ENCODE measurements at places on chromosomes 6 and 20.

DNA sequence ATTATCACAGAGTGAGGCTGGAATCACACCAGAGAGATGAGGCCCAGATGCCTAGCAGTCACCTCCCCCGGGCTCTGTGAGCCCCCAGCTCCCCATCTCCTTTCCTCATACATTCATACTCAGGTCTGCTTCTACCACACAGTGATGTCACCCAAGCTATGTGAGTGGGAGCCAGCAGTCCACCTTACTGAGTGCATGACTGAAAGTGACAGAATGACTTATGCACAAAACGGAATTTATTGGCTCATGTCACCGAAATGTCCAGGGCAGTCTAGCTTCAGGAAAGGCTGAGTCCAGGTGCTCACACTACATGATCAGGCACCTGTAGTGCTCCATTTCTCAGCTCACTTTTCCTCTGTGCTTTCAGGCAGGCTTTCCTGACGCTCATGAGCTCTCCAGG lies 36.7 kb upstream of the CCN6 start:
- no peak for DNase-seq
- no peak overlapping the region for H3K27ac ChIP-seq
- H3K27me3 ChIP-seq, result no peaks in the 10 kb centered on the region
- H3K4me1 ChIP-seq, result peaks cover 9% of the 10 kb centered on the region
- H3K4me3 ChIP-seq, result no peak overlapping the region

DNA sequence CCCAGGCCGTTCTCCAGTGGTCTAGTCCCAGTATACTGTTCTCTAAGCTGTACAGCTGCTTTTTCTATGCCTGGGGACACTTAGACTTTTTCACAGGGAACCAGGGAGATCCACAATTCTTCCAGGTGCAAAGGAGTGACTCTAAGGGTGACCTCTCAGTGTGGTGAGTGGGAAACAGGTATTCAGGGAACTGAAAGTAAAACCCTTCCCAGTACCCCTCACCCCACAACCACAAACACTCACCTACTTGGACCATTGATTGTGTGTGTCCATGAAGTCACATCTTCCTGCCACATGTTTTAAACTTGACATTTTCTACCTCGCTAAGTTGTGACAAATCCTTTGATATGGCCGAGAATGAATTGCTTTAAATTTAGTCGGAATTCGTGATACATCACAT lies 183.6 kb downstream of the CLIC5 start:
- H3K27me3 ChIP-seq, result no peaks in the 10 kb centered on the region
- no peaks in the 10 kb centered on the region for H3K36me3 ChIP-seq
- no peak overlapping the region for H3K4me3 ChIP-seq
- H3K27ac ChIP-seq, result no peak overlapping the region
- no peaks in the 10 kb centered on the region for H3K4me1 ChIP-seq

DNA sequence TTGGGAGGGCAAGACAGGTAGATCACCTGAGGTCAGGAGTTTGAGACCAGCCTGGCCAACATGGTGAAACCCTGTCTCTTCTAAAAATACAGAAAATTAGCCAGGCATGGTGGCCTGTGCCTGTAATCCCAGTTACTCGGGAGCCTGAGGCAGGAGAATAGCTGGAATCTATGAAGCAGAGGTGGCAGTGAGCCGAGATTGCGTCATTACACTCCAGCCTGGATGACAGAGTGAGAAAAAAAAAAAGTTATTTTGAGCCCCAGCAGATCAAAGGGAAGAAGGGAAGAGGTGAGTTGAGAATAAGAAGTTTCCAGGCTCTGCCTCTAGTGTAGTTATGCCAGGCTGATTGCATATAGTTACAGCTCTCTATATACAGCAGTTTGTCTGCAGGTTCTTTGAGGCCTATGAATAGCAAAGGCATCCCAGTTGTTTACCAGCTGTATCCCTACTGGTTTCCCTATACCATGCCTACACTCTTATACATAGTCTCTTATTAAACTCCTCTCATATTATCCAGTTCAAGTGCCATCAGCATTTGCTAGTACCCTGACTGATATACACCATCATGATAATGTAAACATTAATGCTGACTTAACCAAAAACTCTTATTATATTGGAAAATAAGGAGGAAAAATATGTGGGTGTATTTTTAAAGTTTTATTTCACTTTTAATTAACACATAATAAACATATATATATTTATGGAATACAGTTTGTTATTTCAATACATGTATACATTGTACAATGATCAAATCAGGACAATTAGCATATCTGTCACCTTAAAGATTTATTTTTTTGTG lies 823.6 kb upstream of the ADGRB3 start:
- H3K4me1 ChIP-seq, result no peaks in the 10 kb centered on the region
- no peaks in the 10 kb centered on the region for H3K27me3 ChIP-seq
- H3K36me3 ChIP-seq, result no peaks in the 10 kb centered on the region
- DNase-seq, result no peak

DNA sequence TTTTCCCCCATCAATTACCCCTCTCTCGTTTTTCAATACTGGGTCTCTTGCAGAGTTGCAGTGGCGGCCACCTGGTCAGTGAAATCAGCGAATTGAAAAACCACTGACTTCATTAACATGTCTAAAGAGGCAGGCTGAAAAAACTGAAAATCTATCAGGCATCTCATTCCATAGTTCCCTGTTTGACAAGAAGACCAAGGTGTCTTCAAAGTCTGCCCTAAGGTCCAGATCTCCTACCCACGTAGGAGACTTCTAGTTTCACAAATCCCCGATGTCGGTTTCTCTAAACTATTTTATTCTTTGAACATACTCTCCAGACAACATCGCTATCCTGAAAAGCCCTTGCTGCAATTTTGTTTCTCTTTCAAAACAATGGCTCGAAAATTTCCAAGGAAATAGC lies 796 bp upstream of the TUBB start:
- H3K4me3 ChIP-seq, result peak overlapping the region; percentile 81
- peak overlapping the region; percentile 96 for H3K27ac ChIP-seq
- peaks cover 29% of the 10 kb centered on the region for H3K36me3 ChIP-seq
- no peaks in the 10 kb centered on the region for H3K27me3 ChIP-seq
- peaks cover 46% of the 10 kb centered on the region for H3K4me1 ChIP-seq

DNA sequence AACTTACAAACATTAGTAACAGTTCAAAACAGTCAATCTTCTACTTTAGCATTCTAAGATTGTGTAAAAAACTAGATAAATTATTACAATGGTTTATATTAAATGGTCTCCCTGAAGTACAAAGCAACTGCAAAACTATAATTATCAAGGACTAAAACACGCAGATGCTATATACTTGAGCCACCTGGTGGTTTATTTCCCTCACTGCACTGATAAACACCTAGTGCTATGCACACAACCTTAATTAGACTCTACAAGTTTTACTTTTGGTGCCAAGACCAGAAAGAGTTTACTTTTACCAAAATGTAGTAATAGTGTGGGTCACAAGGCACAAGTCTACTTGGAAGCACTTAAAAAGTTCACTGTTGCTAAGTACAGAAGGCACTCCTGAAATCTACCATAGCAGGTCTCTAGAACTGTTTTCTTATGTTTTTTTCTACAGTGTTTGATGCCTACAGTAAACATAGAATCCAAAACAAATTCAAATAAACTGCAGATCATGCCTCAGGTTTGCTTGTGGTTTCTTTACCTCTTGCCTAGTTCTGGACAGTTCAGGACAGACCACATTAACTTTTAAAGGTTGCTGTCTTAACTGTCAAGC lies 49.2 kb downstream of the GMDS start:
- H3K4me3 ChIP-seq, result no peak overlapping the region
- DNase-seq, result no peak
- H3K36me3 ChIP-seq, result peaks cover 1% of the 10 kb centered on the region
- H3K4me1 ChIP-seq, result no peaks in the 10 kb centered on the region
- no peak overlapping the region for H3K27ac ChIP-seq
- peaks cover 3% of the 10 kb centered on the region for H3K27me3 ChIP-seq

- H3K27ac ChIP-seq, result no peak overlapping the region
- DNase-seq, result no peak
- H3K27me3 ChIP-seq, result no peaks in the 10 kb centered on the region
- peaks cover 37% of the 10 kb centered on the region for H3K36me3 ChIP-seq
- no peak overlapping the region for H3K4me3 ChIP-seq
- H3K4me1 ChIP-seq, result no peaks in the 10 kb centered on the region
Observed at GRCh38 chr6:169669889-169670288, 31.9 kb downstream of the WDR27 start.

DNA sequence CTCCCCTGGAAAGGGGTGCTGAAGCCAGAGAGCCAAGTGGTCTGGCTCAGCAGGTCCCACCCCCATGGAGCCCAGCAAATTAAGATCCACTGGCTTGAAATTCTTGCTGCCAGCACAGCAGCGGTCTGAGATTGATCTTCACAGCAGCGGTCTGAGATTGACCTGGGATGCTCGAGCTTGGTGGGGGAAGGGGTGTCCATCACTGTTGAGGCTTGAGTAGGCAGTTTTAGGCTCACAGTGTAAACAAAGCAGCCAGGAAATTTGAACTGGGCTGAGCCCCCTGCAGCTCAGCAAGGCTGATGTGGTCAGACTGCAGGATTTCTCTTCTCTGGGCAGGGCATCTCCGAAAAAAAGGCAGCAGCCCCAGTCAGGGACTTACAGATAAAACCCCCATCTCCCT lies 41.3 kb upstream of the B3GAT2 start:
- no peaks in the 10 kb centered on the region for H3K27me3 ChIP-seq
- no peaks in the 10 kb centered on the region for H3K36me3 ChIP-seq
- H3K27ac ChIP-seq, result no peak overlapping the region
- no peaks in the 10 kb centered on the region for H3K4me1 ChIP-seq
- no peak overlapping the region for H3K4me3 ChIP-seq

DNA sequence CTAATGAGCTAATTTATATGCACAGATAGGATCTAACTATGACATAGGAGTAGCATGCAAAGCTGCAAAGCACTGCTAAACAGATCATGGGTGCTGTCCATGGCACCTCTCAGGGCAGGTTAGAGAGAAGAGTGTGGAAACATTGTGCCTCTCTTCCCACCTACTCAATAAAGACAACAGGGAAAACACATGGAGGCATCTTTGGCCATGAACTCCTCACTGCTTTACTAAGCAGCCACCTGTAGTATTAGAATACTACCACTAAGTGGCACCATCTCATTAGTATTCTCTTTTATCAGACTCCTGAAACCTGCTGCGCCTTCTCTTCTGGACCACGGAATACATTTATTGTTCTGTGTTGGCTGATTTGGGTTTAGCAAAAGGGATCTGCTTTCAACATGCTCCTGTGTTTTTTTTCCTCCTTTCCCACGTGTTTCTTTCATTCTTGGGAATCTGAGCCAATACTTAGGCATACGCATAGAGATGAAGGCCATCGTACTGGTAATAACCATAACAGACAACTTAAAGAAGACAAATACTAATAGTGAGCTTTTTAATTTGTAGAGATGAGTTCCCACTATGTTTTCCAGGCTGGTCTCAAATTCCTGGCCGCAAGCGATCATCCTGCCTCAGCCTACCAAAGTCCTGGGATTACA lies 9.4 kb upstream of the HDDC2 start:
- H3K36me3 ChIP-seq, result no peaks in the 10 kb centered on the region
- no peaks in the 10 kb centered on the region for H3K27me3 ChIP-seq
- H3K27ac ChIP-seq, result no peak overlapping the region
- peak; percentile 66 for DNase-seq
- H3K4me1 ChIP-seq, result no peaks in the 10 kb centered on the region

DNA sequence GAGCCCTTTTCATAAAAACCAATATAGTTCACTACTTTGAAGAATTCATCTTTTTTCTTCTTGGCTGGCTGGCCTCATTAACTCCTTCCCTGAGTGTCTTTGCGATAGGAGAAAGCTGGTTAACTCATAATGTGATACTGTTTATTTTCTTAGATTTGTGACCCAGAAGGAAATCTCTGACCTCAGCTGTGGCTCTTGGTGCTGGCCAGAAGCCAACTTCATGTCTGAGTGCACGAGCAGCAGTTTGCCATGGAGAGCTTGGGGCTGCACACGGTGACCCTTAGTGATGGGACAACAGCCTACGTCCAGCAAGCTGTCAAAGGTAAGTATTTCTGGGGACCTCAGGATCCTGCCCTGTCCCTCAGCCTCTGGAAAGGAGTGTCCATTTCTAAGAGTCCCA lies 16.7 kb upstream of the DEF6 start:
- H3K27ac ChIP-seq, result no peak overlapping the region
- no peaks in the 10 kb centered on the region for H3K4me1 ChIP-seq
- H3K4me3 ChIP-seq, result no peak overlapping the region
- peaks cover 40% of the 10 kb centered on the region for H3K36me3 ChIP-seq
- H3K27me3 ChIP-seq, result no peaks in the 10 kb centered on the region

GRCh38 chr6:37521674-37522073 lies 22.0 kb upstream of the CCDC167 start:
- no peak overlapping the region for H3K27ac ChIP-seq
- H3K27me3 ChIP-seq, result no peaks in the 10 kb centered on the region
- peaks cover 14% of the 10 kb centered on the region for H3K4me1 ChIP-seq
- DNase-seq, result no peak
- H3K36me3 ChIP-seq, result no peaks in the 10 kb centered on the region
- H3K4me3 ChIP-seq, result no peak overlapping the region

DNA sequence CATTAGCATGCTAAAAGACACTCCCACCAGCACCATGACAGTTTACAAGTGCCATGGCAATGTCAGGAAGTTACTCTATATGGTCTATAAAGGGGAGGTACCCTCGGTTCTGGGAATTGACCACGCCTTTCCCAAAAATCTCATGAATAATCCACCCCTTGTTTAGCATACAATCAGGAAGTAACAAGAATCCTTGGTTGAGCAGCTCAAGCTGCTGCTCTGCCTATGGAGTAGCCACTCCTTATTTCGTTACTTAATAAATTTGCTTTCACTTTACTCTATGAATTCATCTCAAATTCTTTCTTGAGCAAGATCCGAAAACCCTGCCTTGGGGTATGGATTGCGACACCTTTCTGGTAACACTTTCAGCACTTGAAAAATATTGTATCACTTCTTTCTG lies 243.0 kb downstream of the BMP2 start:
- DNase-seq, result no peak
- H3K27ac ChIP-seq, result no peak overlapping the region
- no peaks in the 10 kb centered on the region for H3K4me1 ChIP-seq
- no peaks in the 10 kb centered on the region for H3K36me3 ChIP-seq

GRCh38 chr6:129667621-129668020 lies 42.4 kb downstream of the ARHGAP18 start:
- H3K36me3 ChIP-seq, result no peaks in the 10 kb centered on the region
- no peak overlapping the region for H3K27ac ChIP-seq
- no peak overlapping the region for H3K4me3 ChIP-seq
- no peaks in the 10 kb centered on the region for H3K4me1 ChIP-seq
- DNase-seq, result no peak

DNA sequence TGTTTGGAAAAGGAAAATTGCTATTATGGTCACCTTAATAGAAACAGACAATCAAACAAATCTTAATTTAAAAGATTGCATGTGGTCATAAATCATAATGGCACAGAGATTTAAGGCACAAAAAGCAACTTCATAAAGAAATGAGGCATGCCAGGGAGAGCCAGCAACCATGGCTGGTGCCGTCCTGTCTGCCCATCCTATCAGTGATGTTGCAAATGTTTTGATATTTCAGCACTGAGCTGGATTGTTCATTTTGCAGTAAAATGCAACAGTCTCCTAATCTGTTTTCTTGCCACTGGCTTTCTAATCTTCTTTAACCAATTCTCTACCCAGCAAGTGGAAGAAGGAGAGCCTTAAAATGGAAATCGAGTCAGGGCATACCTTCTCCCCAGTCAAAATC lies 249.8 kb downstream of the SAMD5 start:
- no peaks in the 10 kb centered on the region for H3K36me3 ChIP-seq
- H3K4me3 ChIP-seq, result no peak overlapping the region
- H3K27ac ChIP-seq, result no peak overlapping the region
- no peaks in the 10 kb centered on the region for H3K4me1 ChIP-seq
